ENCODE measurements at places on chromosomes 3 and 15.

DNA sequence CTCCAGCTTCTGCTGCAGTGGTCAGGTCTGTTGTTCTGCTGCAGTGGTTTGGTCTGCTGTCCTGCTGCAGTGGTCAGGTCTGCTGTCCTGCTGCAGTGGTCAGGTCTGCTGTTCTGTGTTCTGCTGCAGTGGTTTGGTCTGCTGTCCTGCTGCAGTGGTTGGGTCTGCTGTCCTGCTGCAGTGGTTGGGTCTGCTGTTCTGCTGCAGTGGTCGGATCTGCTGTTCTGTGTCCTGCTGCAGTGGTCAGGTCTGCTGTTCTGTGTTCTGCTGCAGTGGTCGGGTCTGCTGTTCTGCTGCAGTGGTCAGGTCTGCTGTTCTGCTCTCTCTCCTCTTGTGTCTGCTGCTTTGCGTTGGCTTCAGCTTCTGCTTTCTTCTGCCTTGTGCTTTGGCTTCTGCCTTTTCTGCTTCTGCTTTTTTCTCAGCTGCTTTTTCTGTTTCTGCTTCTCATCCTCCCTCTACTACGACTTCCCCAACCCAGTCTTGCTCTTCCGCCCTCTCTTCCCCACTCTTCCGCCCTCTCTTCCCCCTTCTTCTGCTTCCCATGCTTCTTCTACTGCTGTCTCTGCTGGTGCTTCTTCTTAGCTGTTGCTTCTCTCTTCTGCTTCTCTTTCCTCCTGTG lies 50.7 kb downstream of the FAM43A start:
- no peak for DNase-seq

- DNase-seq, result no peak
Observed at GRCh38 chr3:102668247-102668646, 233.4 kb downstream of the ZPLD1 start.

DNA sequence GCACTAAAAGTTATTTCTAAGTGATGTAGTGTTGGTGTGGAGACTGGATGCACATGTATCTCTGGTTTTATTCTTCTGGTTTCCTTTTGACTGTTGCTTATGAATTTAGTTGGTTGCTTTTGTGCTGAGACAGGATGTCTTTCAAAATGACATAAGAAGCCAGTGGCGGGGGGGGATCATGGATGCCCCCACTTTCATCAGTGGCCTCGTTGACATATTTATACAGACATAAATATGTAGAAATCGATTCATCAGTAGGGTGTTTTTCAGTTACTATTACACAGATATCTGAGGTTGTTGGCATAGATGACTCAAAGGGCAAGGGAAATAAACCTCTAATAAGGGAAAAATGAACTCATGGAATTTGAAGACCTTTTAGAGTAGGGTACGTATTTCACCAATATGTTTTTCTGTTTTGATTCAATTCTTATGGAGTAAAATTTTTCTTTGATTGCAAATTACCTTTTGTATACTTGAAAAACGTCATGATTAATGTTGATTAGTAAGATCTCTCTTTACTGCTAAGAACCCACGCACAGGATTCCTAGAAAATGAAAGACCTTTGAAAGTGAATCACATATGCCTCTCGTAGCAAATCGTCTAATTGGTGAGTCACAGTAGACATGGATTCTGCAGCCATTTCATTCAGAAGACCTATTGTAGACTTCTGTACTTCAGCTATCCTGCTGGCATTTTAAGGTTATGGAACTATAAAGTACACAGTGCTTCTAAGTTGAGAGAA lies 97.4 kb upstream of the RBMS3 start:
- DNase-seq, result no peak

DNA sequence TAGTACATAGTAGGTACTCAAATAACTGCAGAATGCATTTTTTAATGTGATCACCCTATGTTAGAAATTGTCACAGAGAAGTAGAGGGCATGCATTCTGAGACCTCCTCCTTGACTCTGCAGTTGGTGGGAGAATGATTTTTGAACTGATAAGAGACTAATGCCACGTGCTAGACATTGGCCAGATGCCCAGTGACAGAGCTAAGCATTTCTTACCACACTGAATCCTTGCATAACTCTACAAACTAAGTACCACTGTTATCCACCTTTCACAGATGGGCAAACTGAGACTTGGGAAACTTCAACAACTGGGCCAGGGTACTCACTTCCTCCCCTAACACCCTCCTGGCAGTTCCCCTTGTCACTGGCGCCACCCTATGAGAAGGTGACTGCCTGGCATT lies 33.5 kb upstream of the SPATA12 start:
- no peak for DNase-seq

GRCh38 chr15:65071381-65071811 lies 3.6 kb upstream of the RASL12 start:
- peak; percentile 56 for DNase-seq

DNA sequence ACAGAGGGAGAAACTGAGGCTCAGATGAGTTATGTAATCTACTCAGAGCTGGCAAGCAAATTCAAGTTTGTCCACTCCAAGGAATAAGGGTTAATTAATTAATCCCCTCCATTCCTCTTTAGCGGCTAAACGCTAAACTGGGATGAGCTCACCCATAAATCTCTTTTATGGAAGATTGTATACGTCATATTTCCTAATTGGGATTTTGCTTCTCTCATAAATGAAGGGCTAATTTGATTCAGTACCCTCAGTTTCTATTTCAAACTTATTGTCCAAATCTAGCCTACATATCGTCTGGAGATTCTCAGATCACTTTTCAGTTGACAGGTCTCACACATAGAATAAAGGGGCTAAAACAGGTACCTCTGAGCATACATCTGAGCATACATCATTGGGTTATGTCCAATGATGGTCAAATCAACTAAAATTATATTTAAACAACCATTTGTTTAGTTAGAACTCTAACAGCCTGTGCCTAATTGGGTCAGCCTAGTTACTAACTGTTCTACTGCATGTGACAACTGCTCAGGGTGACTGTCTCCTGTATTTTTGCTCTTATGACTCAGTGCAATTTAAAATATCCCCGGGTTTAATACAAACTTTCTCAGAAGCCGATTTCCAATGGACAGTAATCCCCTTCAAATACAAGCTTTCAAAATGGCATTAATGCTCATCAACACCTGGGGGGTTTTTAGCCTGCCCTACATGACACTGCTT lies 57.6 kb upstream of the PLXND1 start:
- no peak for DNase-seq

GRCh38 chr15:99435113-99435695 lies 130.6 kb upstream of the MEF2A start:
- peak; percentile 12 for DNase-seq

DNA sequence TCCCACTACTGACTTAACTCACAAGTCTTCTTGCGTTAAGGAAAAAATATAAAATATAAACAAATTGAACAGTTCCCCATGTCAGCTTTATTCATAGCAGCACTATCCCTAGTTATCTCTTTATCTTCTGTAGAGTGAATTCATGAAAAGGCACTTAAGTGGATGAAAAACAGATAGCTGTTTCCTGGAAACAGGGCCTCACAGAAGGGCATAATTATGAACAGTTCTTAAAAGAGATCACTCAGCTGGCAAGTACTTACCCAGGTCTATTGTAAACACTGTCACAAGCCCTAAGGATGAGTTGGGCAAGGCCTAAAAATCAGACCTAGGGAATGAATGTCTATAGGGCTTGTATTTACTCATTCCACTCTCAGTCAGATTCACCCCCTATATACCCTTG lies 10.7 kb downstream of the MB21D2 start:
- DNase-seq, result no peak

GRCh38 chr15:56019060-56019793 lies 25.8 kb upstream of the NEDD4 start:
- no peak for DNase-seq

DNA sequence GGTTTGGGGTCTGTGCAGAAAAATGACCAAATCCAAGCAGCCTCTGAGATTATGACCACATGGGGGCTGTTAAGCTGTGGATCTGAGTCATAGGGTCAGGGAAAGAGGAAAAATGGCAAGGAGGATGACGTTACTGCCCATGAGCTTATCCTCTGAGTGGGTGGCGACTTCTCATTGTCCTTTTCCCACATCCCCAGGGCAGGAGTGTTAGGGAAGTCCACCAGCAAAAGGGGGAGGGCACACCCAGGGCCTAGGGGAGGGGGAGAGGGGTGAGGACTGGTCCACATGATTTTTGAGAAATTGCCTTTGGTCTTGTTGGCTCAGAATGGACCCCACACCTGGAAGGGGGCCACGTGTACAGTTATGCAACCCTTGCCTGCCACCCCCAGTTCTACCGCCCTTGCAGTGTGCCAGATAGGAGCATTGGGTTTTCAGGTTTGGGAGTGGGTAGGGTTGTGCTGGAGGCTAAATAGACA lies 2.6 kb downstream of the CD276 start:
- DNase-seq, result peak; percentile 45

DNA sequence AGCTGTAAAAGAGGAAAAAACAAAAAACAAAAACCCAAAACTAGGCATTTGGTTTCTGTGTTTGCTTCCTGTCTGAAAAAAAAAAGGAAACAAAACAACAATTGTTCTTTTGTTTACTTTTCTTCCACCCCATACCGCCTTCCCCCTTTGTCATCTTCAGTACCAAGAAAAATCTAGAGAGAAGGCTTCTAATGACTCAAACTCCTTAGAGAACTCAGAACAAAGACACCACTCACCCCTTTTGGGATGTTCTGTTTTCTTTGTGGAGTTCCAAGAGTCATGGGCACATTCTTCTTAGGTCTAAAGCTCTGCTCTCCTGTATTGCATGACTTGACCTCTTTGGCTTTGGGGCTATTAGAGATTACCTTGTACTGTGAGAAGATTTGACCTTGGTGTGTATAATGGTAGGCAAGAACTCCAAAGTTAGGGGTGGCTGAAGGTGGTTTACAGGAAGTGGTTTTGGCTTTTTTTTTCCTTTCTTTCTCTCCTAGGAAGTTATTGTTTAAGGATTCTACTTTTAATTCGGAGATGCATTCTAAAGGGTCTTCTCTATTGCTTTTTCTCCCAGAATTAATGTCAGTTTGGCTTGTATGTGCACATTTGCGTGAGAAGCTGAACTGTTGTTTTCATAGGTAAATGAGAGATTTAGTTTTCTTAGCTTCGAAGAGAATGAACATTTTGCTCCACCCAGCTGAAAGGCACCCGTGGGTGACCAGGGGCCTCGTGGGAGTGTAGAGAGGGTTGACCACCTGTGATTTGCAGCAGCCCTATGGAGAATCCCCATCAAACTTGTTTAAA lies 39.5 kb upstream of the ZBTB20 start:
- no peak for DNase-seq

- DNase-seq, result peak; percentile 78
Observed at GRCh38 chr15:90001683-90002427, 731 bp downstream of the ZNF710 start.

DNA sequence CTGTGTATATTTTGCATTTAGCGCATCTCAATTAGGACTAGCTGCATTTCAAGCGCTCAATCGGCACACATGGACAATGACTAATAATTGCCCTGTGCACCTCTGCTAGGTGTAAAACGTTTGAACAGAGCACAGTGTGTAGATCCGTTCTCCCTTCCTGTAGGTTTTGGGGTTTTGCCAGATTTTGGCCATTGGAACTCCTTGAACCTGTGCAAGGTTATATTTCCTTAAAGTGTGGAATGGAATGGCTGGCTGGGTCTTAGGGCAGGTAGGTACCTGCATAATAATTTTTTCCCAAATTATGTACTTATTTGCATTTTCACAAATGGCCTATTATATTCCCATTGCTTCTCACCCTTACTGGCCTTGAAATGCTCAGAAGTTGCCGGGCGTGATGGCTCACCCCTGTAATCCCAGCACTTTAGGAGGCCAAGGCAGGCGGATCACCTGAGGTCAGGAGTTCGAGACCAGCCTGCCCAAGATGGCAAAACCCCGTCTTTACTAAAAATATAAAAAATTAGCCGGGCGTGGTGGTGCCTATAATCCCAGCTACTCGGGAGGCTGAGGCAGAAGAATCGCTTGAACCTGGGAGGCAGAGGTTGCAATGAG lies 777 bp downstream of the RNU5B-1 start:
- no peak for DNase-seq
